CD8-positive, alpha-beta T cell (primary cell): ENCODE measurements at places on chromosomes 4 and X.

DNA sequence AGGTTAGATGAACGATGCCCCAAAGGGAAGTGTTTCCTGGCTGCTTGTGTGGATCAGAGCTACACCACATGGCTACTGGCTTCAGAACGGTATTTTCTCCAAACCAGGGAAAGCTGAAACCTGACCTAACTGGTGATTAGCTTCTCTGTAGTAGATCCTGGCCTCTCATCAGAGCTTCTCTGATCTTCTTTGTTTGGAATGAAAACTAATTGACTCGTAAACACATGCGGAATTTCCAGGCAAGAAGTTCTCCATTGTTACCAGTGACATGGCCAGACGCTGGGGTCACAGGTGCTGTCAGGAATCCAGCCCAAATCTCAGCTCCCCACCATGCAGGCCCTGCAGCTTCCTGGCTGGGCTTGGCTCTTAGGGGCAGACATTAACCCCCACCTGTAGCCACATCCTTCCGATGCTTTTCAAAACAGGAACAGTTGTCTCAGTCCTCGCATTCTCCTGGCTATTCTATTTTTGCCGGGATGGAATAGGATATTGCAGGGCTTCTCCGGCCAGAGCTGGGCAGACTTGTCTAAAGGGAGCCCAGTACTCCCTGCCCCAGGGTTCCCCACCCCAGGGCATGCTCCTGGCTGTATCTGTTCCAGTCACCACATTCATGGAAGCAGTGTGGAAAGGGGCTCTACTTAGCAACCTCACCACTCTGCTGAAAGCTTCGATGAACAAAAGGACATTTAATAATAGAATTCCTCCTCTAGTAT lies 305.4 kb upstream of the F9 start:
- no peak for DNase-seq

GRCh38 chrX:132956421-132957210 lies 1.8 kb downstream of the HS6ST2 start:
- DNase-seq, result no peak

- DNase-seq, result peak; percentile 66
Observed at GRCh38 chrX:53714580-53715345, 28.2 kb upstream of the HUWE1 start.

GRCh38 chr4:140704392-140704960 lies 51.7 kb downstream of the TBC1D9 start:
- DNase-seq, result no peak

GRCh38 chr4:140653718-140654494 lies 85.1 kb upstream of the UCP1 start:
- no peak for DNase-seq

GRCh38 chrX:25226151-25226550 lies 210.4 kb upstream of the ARX start:
- no peak for DNase-seq
